ENCODE measurements at places on chromosomes 2 and 18.

- no peak for DNase-seq
Measured at GRCh38 chr2:234425639-234426603, 71.0 kb downstream of the ARL4C start.

DNA sequence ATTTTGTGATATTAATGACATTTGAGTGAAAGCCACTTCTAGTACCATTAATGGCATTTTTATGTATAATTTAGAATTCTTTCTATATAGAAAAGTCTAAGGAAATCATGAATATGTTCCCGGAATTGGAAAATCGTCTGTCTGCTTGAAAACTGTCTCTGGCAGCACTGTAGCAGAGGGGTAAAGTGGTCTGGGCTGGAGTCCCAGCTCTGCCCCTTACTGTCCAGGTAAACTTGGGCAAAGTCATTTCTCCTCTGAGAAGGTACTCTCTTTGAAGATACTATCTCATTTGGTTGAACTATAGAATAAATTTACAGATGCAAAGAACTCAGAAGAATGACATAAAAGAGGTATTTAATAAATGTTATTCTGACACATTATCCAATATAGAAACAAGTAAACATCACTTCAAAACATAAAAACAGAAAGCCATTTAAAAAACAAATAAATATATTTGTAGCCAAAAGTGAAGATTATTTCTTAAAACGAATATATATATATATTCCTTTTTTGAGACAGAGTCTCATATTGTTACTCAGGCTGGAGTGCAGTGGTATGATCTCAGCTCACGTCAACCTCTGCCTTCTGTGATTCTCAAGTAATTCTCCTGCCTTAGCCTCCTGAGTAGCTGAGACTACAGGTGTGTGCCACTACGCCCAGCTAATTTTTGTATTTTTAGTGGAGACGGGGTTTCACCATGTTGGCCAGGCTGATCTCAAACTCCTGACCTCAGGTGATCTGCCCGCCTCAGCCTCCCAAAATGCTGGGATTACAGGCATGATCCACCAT, 149.8 kb upstream of the ITGA4 start:
- DNase-seq = no peak

- DNase-seq = no peak
Measured at GRCh38 chr18:55479656-55480420, 108.2 kb downstream of the TCF4 start.

GRCh38 chr2:47568164-47568850, 165.4 kb downstream of the MSH2 start:
- DNase-seq = peak; percentile 37

DNA sequence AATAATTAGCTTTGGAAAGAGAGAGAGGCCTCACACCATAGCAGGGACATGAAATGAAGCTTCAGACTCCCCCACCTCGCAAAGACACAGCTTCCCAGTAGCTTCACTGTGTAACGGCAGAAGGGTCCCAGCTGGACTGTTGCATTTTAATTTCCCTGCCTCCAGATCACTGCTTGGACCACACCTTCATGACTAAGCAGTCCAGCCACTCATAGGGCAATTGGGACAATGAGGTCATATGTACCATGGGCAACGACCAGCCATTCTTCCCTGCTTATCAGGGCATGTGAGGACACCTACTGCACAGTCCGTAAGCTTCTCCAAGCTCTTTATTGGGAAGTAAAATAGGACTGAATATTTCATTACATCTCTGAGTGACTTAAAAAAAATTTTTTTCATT, 183.0 kb downstream of the MREG start:
- no peak for DNase-seq

DNA sequence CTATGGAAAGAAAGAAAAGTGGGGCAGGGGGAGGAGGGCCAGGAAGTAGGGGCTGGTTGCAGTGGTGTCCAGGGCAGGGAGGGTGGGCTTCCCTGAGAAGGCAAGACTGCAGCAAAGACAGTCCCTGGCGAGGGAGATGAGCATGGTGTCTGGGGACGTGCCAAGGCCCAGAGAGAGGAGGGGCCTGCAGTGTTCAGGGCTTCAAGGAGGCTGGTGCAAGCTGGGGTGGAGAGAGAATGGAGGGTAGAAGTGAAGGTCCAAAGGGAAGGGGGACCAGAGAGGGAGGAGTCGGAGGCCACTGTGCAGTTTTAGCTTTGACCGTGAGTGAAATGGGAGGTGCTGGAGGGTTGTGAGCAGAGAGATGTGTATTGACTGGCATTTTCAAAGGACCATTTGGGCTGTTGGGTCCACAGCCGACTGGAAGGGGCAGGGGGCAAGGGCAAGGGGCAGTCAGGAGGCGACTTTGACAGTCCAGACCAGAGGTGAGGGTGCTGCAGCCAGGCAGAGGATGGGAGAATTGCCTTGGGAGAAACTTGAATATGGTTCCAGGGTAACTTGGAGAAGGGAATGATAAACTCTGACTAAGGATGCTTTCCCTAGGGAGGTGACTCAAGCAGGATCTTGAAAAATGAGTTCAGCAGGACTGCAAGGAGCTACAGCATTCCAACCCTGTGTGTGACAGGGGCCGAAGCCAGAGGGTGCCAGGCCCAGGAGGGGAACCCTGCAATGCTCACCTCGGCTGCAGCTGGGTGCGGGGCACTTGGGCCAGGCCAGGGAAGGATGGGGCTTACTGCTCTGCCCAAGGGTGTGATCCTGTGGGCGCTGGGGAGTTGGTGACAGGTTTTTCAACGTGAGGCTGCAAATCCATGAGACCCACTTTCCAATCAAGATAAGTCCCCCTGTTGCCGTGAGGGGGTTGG, 177.1 kb upstream of the HAAO start:
- DNase-seq = no peak

DNA sequence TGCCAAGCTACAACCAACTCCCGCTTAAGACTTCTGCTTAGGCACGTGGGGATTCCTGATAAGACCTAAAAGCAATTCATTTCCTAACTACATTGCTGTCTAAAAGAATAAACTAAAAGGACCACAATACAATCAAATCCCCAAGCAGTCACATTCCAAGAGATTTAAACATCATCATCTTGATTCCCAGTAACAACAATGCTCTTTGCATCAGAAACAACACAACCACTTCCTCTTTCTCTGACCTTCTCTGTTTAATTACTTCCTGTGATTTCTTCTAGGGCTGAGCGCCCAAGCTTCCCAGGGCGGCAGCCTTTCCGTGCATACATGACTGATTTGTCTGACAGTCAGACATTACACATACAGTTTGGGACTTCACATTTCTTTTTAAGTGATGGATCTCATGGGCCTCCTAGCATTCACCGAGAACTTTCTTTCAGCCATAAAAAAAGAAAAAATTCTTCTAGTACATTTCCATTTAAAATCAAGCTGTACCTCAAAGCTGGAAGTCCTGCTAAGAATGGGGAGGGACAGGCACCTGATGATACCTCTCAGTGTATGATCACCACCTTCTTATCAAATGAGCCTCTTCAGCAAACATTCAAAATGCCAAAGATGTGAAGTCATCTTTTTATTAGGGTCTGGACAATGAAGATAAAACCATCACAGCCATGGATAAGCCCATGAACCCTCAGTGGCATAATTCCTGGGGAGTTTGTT, 11.5 kb downstream of the SPRED2 start:
- no peak for DNase-seq

- DNase-seq = no peak
Measured at GRCh38 chr18:24246143-24246542, 107.3 kb downstream of the CABYR start.

GRCh38 chr2:129336276-129336675, 643.2 kb upstream of the RAB6C start:
- no peak for DNase-seq
